ENCODE measurements at places on chromosomes 16 and 17.
A peak's percentile ranks its signal among the peaks of the same experiment; 100 is the strongest.

DNA sequence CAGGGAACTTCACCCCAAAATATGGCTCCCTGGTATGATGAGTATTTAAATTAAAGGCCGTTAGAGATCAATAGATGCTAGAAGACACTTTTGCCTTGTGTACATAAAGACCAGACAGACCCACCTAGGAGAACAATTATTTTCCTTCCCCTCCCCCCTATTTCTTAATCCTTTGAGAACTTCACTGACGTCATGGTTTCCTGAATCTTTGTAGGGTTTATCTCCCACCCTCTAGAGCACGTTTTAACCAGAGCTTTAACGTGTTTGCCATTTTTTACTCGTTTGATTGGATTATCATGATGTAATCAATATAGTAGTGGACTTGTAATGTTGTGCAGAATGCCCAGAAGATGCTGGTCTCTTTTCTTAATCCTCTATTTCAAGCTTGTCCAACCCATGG is 22.9 kb upstream of the XYLT2 start:
- no peak for DNase-seq

- no peak for DNase-seq
These were observed 280.4 kb downstream of the SLC39A11 start for GRCh38 chr17:72811976-72812687.

GRCh38 chr16:71540-72401 is 660 bp downstream of the RHBDF1 start:
- peak; percentile 63 for DNase-seq

DNA sequence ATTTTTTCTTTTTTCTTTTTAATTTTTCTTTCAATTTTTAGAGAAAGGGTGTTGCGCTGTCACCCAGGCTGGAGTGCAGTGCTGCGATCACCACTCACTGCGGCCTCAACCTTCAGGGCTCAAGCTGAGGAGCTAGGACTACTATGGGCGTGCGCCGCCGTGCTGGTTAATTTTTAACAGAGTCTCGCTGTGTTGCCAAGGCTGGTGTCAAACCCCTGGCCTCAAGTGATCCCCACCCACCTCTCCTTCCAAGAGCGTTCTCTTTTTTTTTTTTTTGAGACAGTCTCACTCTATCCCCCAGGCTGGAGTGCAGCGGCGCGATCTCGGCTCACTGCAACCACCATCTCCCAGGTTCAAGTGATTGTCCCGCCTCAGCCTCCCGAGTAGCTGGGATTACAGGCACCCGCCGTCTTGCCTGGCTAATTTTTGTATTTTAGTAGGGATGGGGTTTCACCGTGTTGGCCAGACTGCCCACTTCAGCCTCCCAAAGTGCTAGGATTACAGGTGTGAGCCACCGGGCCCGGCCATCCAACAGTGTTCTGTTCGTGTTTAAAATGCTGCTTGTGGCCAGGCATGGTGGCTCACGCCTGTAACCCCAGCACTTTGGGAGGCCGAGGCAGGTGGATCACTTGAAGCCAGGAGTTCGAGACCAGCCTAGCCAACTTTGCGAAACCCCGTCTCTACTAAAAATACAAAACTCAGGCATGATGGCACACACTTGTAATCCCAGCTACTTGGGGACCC is 14.5 kb upstream of the RPL13 start:
- DNase-seq = no peak

DNA sequence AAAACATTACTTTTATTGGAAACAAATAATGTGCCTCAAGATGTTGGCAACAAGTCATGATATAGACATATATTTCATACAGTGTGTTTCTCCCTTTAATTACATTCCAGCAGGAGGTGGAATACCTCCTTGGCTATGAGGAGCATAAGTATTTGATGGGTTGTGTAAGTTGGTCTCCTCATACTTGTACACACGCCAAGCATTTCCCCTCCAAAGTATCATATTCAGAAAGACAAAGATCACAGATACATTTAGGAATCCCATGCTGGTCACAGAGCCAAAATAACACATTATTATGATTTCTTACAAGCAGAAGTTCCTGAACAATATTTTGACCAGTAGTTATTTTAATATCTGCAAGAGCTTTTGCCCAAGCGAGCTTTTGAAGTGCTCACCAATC is 57.8 kb downstream of the WSB1 start:
- no peak for DNase-seq

DNA sequence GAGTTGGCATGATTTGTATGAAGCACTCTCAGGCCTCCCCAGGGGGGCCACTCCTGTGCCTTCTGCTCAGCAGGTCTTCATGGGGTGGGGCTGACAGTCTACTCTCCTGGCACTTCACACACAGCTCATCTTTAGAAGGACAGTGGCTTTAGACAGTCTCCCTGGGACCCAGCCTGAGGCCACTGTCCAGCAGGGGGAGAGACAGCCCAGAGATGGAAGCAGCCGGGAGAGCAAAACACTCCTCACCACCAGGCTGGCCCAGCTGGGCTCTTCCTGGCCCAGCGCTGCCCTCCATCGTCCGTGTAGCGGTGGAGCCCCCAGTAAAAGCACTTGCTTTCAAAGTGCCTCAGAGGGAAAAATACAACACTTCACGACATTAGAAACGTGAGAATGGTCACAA is 62.0 kb upstream of the CRHR1 start:
- peak; percentile 57 for DNase-seq

- DNase-seq = no peak
These were observed 5.1 kb upstream of the KIFC3 start for GRCh38 chr16:57807252-57807967.

- DNase-seq = no peak
These were observed 6.6 kb downstream of the ABI3 start for GRCh38 chr17:49216953-49217650.

- DNase-seq = no peak
These were observed 4.8 kb downstream of the HSD11B2 start for GRCh38 chr16:67435758-67436164.
